Activated T-helper 2 cell treated with anti-CD3 and anti-CD28 coated beads, Interferon-gamma antibody, Interleukin-2, Interleukin-4, amounts not matched to agents 10 μg/mL and 5 μg/mL and 100 μg/mL, durations not matched to agents 14 hours and 24 hours and 36 hours (primary cell): ENCODE measurements at places on chromosomes 16 and 17.
A peak's percentile ranks its signal among the peaks of the same experiment; 100 is the strongest.

DNA sequence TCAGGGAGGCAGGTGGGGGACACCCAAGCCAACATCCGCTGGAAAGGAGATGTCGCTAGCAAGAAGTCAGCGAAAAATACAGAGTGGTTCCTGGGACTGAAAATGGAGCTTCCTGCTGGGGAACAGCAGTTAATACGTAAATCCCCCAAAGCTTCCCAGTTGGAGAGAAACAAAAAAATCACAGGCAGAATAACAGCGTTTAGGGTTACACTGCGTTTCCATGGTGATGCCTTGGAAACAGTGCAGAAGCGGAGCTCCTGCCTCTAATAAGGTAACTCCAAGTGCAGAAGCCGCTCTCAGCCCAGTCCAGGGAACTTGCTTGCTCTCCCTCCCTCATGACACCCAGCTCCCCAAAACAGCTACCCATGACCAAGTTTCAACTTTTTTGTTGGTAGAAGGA, 73.4 kb downstream of the PLD6 start:
- H3K4me3 ChIP-seq, result no peak overlapping the region
- H3K27ac ChIP-seq, result no peak overlapping the region
- H3K4me1 ChIP-seq, result no peaks in the 10 kb centered on the region
- H3K27me3 ChIP-seq, result no peaks in the 10 kb centered on the region
- no peak for DNase-seq

- peaks cover 42% of the 10 kb centered on the region for H3K4me1 ChIP-seq
- H3K27ac ChIP-seq, result peak overlapping the region; percentile 95
- H3K4me3 ChIP-seq, result no peak overlapping the region
- DNase-seq, result no peak
Measured at GRCh38 chr16:75010427-75010826, 11.6 kb downstream of the ZNRF1 start.

DNA sequence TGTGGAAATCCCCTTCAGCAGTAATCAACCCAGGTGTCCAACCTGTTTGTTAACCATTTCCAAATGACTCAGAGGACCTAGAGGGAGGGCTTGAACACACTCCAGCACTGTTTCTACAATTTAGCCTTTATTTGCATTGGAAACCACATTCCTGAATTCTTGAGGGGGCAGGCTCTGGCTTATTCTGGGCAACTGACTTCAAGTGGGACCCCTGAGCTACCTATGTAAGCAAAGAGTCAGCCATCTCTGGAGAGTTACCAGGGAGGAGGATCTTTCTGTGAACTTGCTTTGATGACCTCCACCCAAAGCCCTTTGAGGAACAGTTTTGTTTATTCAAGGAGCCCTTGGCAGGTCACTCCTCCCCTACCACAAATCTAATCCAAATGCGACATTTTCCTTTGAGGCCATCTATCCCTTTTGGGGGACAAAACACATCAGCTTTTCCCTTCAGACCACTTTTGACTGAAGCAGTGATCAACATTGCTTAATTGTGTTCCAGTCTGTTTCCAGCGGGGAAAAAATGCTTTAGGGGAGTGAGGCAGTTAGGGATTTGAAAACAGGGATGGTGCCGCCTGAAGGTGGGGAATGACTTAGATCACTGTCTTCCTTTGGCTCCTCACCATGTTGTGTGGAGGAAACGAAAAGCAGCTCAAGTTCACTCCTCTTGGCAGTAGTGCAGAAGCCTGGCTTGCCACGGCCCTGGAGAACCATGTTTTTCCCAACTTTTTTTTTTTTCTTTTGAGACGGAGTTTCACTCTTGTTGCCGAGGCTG, 46.2 kb downstream of the TUBD1 start:
- H3K36me3 ChIP-seq, result peaks cover 19% of the 10 kb centered on the region
- H3K4me1 ChIP-seq, result peaks cover 48% of the 10 kb centered on the region
- H3K4me3 ChIP-seq, result peak overlapping the region; percentile 35
- H3K27me3 ChIP-seq, result no peaks in the 10 kb centered on the region
- peak overlapping the region; percentile 69 for H3K27ac ChIP-seq

DNA sequence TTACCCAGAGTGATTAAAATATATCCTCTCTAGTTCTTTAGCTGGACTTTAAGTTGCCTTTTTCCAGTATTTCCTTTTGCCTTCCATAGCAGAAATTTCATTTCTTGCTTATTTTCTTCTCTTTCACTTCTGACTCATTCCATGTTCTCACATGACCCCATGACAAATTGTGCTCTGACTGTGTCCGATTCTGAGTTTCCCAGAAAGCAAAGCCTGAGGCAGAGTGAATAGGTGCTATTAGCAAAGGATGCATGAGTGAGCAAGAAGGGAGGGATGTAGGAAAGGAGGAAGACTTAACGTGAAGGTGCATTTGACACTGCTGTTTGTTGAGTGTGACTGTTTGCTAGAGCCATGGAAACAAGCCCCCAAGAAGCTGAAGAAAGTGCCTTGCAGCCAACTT, 82.6 kb upstream of the CNTNAP4 start:
- no peaks in the 10 kb centered on the region for H3K4me1 ChIP-seq
- DNase-seq, result no peak
- H3K4me3 ChIP-seq, result no peak overlapping the region
- no peak overlapping the region for H3K27ac ChIP-seq
- no peaks in the 10 kb centered on the region for H3K27me3 ChIP-seq
- H3K36me3 ChIP-seq, result no peaks in the 10 kb centered on the region

GRCh38 chr16:49093939-49094338, 187.7 kb downstream of the CBLN1 start:
- H3K27me3 ChIP-seq, result no peaks in the 10 kb centered on the region
- H3K4me1 ChIP-seq, result no peaks in the 10 kb centered on the region
- no peak for DNase-seq
- H3K27ac ChIP-seq, result no peak overlapping the region

DNA sequence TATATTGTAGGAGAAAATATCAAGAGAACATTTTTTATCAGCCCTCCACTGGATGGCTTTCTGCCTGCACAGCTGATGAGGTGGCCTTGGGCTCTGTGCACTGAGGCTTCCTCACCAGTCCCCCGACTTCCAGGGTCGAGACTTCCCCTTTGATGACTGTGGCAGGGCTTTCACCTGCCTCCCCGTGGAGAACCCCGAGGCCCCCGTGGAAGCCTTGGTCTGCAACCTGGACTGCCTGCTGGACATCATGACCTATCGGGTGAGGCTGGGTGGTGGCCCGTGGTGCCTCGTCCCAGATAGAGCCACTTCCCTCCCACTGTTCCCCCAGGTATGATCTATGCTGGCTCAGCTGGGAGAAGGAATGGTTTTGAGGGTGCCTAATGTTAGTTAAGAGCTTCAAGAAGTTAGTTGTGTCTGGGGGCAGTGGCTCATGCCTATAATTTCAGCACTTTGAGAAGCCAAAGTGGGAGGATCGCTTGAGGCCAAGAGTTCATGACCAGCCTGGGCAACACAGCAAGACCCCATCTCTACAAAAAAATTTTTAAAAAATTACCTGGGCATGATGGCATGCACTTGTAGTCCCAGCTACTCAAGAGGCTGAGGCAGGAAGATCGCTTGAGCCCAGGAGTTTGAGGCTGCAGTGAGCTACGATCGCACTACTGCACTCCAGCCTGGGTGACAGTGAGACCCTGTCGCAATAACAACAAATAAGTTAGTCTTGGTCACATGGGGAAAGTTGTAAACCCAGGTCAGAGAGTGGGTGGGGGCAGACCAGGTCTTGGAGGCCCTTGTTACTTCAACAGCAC, 11.8 kb downstream of the FCSK start:
- H3K4me1 ChIP-seq, result no peaks in the 10 kb centered on the region
- DNase-seq, result no peak
- no peak overlapping the region for H3K4me3 ChIP-seq
- no peaks in the 10 kb centered on the region for H3K36me3 ChIP-seq
- no peaks in the 10 kb centered on the region for H3K27me3 ChIP-seq
- no peak overlapping the region for H3K27ac ChIP-seq

DNA sequence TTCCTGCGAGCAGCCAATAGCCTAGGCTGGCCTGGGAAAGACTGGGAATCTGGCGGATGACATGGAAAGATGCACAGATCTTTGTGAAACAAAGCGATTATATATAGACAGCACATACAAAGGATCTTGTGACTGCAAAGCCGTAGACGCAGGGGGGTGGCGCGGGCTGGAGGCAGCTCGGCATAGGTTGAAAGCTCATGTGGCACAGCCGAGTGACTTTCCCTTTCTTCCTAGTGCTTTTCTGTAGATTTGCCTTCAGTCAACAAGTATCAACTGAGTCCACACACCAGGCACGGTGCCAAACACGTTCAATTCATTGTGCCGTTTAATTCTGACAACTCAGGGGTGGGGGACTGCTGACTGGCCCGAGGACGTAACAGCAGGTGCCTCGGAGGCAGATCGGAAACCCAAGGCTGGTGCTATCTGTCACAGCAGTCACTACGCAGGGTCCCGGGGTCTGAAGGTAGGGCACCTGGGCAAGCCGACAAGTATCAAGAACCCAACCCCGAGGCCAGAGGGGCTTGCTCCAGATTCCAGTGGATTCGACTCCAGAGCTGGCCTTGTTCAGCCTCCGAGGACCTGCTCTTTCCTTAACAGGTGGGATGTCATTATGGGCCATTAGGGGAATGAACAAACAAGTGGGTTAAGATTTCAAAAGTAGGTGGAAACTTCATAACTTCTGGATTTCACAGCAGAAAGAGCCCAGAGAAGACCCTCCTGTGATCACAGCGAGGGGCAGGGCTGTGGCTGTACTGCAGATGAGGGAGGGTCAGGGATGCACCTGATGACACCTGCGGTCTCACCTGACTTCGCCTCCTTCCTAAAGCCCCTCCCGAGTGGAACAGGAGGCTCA, 5.9 kb downstream of the PAM16 start:
- no peak overlapping the region for H3K27ac ChIP-seq
- H3K4me1 ChIP-seq, result no peaks in the 10 kb centered on the region
- peaks cover 5% of the 10 kb centered on the region for H3K36me3 ChIP-seq
- no peak for DNase-seq
- H3K27me3 ChIP-seq, result no peaks in the 10 kb centered on the region

DNA sequence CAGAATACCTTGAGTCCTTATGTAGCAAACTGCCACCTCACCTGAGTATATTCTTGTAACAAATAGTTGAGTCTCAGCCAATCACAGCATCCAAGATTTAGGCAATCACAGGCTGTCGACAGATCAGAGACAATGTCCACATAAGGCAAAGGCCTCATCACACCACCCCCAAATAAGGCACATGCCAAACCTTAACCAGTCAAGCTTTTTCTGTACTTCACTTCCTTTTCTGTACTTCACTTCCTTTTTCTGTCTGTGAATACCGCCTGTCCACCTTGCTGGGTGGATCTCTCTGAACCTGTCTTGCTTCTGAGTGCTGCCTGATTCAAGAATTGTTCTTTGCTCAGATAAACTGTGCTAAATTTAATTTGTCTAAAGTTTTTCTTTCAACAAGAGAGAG, 210.4 kb upstream of the N4BP1 start:
- H3K4me3 ChIP-seq, result no peak overlapping the region
- H3K27ac ChIP-seq, result no peak overlapping the region
- no peaks in the 10 kb centered on the region for H3K27me3 ChIP-seq

GRCh38 chr16:29834079-29834478, 13.8 kb downstream of the MVP start:
- H3K27me3 ChIP-seq, result no peaks in the 10 kb centered on the region
- no peak for DNase-seq
- H3K4me1 ChIP-seq, result peaks cover 6% of the 10 kb centered on the region
- H3K36me3 ChIP-seq, result peaks cover 71% of the 10 kb centered on the region
- no peak overlapping the region for H3K27ac ChIP-seq

DNA sequence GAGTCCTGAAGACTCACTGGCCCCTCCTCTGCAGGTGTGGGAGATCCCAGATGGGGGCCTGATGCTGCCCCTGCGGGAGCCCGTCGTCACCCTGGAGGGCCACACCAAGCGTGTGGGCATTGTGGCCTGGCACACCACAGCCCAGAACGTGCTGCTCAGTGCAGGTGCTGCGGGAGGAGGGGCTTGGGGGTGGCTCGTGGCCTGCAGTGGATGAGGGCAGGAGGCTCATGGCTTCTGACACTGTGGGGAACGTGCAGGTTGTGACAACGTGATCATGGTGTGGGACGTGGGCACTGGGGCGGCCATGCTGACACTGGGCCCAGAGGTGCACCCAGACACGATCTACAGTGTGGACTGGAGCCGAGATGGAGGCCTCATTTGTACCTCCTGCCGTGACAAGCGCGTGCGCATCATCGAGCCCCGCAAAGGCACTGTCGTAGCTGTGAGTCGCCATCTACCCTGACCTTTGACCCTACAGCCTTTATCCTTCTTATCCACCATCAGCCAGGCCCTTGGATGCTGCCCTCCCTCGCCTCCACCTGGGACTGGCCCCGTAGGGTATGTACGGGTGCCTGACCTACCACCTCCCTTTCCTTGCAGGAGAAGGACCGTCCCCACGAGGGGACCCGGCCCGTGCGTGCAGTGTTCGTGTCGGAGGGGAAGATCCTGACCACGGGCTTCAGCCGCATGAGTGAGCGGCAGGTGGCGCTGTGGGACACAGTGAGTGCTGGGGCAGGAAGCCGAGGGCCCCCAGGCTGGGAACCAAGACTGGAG, 3.6 kb downstream of the CORO1A start:
- DNase-seq, result peak; percentile 81
- peak overlapping the region; percentile 100 for H3K4me3 ChIP-seq
- H3K27me3 ChIP-seq, result no peaks in the 10 kb centered on the region
- peaks cover 45% of the 10 kb centered on the region for H3K36me3 ChIP-seq
- peak overlapping the region; percentile 97 for H3K27ac ChIP-seq

DNA sequence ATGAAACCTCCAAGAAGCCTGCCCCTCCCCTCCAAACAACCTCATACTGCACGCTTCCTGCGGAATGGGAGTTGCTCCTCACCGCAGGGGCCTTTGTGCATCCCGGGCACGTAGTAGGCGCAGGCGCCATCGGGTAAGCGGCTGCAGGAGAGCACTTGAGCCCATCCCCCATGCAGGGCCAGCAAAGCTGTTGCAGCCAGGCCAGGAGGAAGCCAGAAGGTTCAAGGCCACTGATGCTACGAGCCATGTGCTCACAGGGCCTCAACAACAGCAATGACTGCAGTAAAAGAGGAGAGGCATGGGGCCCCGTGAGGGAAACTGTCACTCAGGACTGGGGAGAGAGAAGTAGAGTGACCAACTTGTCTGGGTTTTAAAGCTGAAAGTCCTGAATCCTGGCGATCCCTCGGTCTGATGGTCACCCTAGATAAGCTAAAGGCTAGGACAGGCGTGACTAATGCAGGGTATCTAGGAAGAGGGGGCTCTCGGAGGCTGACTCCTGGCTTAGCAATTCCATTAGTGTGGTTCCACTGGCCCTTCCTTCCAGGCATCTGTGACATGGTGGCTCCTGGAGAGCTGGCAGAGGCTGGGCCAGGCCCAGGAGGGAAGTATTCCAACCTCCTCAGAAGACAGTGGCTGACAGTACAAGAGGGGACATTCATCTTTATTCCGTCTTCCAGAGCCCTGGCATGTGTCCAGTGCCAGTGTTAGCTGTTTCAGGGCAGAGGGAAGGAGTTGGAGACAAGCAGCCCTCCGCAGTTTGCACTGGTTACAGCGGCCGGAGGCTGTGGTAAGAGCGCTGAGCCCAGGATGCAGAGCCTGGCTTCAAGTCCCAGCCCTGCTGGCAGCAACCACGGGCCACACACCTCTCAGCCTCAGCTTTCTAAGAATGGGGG, 20.8 kb downstream of the GOSR2 start:
- H3K4me3 ChIP-seq, result no peak overlapping the region
- H3K27me3 ChIP-seq, result no peaks in the 10 kb centered on the region
- H3K4me1 ChIP-seq, result peaks cover 8% of the 10 kb centered on the region
- H3K36me3 ChIP-seq, result peaks cover 24% of the 10 kb centered on the region
- DNase-seq, result no peak

- no peak overlapping the region for H3K4me3 ChIP-seq
- H3K36me3 ChIP-seq, result peaks cover 20% of the 10 kb centered on the region
- H3K27ac ChIP-seq, result peak overlapping the region; percentile 60
- no peaks in the 10 kb centered on the region for H3K27me3 ChIP-seq
- H3K4me1 ChIP-seq, result peaks cover 18% of the 10 kb centered on the region
Measured at GRCh38 chr16:70473446-70474319, 19.3 kb downstream of the FCSK start.
